ENCODE measurements at places on chromosomes 6 and 20. TPM values are rescaled to one million over a fixed set of nuclear protein-coding genes. Genes with fewer than 3 reads are reported as not detected.

Gene ASIP
- not detected for polyA plus RNA-seq

Gene ALDH8A1
- 0.36 TPM for polyA plus RNA-seq

Gene OPRM1
- polyA plus RNA-seq: not detected

Gene RSPH4A
- 0.15 TPM for polyA plus RNA-seq

Gene PHACTR1
- 1.3 TPM for polyA plus RNA-seq

Gene TFAP2D
- 0.22 TPM for polyA plus RNA-seq

Gene ADTRP
- polyA plus RNA-seq: 2.3 TPM

Gene CST1
- not detected for polyA plus RNA-seq

Gene ULBP3
- 0.67 TPM for polyA plus RNA-seq

Gene GSTA3
- polyA plus RNA-seq: not detected

Gene LTB
- polyA plus RNA-seq: 6.7 TPM

Gene ABRACL
- 32.7 TPM for polyA plus RNA-seq

Gene CLIC5
- polyA plus RNA-seq: 12.7 TPM

Gene OTOR
- polyA plus RNA-seq: not detected

Gene MAD2L1BP
- 20.5 TPM for polyA plus RNA-seq

Gene SMLR1
- not detected for polyA plus RNA-seq

Gene GPR6
- not detected for polyA plus RNA-seq

Gene OXT
- not detected for polyA plus RNA-seq

Gene NCR2
- polyA plus RNA-seq: not detected

All from adipose tissue (tissue), 3 donors.